ENCODE measurements at places on chromosomes 7 and 10.

DNA sequence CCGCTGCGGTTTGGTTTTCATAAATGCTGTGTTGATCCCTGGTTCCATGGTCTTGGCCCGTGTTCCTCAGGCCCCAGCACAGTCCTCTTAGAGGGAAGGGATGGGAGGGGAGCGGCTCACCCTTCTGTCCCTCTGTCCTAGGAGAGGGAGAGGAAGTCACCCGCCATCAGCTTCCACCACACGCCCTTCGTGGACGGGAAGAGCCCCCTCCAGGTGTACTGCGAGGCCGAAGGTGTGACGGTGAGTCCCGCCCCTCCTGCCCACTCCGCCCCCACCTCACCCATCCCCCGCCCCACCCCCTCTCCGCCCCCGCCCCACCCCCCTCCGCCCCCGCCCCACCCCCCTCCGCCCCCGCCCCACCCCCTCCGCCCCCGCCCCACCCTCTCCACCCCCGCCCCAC is 37.5 kb upstream of the DPYSL4 start:
- no peak for DNase-seq

DNA sequence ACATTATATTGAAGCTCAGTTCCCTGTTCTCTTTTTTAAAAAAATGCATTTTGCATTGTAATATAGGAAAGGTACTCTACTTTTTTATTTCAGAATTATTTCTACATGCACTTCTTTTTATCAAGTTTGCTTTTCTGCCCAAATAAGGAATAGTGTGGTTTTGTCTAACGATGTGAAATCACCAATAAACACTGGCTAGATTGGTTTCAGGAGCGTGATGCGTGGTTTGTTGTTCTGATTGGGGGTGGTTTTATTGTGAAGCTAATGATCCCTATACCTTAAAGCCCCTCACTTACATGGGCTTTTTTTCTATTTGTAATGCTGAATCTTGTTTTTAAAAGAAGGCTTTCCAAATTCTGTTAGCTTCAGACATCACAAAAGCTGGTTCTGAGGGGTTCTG is 17.6 kb downstream of the ENTPD7 start:
- no peak for DNase-seq

- DNase-seq, result no peak
Measured at GRCh38 chr7:108370616-108371015, 85.6 kb downstream of the NRCAM start.

DNA sequence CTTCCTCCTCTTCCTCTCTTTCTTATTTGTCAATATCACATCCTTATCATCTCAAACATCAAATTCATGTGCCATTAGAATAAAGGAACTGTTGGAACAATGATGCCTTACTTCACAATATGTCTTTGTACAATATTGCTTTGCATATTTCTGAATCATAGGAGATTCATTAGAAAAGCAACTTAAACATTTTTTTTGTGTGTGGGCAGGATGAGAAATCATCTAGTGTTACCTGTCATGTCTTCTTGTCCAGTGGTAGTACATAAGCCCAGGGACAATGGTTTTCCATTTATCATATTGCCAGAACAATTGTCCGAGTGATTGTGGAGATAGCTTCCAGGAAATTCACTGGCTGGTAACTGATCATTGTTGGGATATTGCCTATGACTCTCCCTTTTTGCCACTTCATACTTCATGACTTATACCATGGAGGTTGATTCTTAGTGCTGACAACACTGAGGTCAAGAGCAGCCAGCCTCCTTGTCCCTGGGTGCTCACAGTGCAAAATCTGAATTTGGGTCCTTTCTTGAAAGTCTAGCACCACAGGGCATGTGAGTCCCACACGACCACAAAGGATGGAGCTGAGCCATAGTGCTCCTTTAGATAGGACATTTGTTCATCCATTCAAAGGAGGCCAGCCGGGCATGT is 215.0 kb downstream of the MDFIC start:
- no peak for DNase-seq

DNA sequence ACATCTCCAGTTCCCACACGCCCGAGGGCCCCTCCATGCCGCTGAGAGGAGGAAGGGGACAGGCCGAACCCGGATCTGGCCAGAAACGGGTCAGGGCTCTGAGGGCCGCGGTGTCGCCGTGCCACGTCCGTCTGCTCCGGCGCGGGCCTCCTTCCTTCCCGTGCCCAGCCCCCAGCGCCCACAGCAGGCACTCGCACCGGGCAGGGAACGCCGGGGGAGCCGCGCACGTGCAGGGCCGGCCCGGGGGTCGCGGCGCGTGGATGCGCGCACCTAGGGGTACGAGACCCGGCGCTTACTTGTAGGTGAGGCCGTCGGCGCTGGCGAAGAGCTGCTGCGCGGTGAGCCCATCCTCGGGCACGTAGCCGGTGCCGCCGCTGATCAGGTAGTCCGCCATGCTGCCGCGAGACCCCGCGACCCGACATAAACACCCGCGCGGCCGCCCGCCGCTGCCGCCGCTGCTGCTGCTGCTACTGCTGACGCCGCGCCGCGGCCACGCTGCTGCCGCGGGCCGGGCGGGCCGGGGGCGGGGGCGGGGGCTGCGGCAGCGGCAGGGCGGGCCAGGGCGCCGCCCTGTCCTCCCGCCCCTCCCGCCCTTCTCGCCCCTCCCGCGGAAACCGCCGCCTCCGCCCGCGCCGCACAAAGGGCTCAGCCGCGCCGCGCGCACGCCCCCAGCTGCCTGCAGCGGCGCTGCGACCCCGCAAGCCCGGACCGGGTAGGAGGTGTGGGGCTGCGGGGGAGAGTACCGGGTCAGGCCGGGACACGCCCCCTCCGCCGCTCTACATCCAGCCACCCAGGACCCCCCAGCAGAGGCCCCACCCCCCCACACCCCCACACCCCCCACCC is 4.1 kb downstream of the IMPDH1 start:
- DNase-seq, result peak; percentile 85

DNA sequence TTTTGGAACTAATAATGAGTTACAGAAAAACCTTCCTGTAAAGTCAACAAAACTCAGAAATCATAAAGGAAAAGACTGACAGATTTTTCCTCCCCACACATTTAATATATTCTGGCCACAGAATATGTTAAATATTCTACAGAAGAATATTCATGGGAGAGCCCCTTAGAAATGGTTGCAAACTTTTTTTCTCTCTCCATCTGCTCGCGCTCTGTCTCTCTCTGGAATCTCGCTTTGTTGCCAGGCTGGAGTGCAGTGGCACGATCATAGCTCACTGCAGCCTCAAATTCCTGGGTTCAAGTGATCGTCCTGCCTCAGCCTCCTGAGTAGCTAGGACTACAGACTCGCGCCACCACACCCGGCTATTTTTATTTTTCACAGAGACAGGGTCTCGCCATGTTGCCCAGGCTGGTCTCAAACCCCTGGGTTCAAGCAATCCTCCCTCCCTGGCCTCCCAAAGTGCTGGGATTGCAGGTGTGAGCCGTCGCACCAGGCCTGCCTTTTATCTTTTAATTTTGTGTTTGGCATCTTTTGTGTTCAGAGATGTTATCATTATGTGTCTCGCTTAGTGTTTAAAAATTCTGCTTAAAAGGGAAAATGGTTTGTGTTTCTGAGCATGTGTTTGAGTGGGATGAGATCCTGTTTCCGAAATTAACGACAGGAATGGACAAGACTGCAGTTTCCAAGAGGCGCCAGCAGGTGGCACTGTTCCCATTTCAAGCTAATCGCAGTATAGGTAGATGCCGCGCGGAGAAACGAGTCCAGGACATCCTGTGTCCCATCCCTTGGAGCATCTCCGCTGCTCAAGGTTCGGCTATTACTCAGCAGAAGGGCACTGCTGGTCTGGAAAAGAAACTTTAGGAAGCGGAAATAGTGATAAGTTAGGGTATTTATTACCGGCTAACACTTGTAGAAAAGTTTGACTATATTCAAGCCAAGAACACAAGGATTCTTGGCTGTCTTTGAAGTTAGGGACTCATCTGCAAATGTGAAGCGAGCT is 23.1 kb upstream of the ST7 start:
- DNase-seq, result peak; percentile 88

DNA sequence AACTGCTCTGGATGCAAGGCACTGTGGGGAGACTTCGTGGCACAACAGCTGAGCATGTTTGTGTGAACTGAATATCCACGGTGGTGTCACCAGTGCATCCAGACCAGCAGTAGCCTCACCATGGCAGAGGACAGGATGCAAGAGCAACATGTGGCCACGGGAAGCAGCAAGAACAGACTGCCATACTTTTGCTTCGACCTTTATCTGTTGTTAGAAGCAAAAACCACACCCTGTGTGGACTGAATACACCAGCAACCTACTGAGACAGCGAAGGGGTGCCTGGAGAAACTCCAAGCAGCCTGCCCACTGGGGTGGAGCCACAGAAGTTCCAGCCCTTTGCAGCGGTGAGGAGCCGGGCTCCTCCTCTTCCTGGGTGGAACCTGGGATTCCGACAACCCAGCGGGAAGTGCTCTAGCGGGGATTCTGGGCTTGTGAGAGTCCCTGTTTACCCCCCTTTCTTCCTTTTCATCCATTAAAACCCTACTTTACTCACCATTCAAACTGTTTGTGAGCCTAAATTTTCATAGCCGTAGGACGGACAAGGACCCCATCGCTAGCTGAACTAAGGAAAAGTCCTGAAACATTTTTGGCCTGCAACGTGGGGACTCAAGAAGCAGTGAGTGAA is 584.9 kb downstream of the GRM8 start:
- DNase-seq, result no peak

GRCh38 chr7:55360486-55360885 is 4.7 kb upstream of the LANCL2 start:
- no peak for DNase-seq

DNA sequence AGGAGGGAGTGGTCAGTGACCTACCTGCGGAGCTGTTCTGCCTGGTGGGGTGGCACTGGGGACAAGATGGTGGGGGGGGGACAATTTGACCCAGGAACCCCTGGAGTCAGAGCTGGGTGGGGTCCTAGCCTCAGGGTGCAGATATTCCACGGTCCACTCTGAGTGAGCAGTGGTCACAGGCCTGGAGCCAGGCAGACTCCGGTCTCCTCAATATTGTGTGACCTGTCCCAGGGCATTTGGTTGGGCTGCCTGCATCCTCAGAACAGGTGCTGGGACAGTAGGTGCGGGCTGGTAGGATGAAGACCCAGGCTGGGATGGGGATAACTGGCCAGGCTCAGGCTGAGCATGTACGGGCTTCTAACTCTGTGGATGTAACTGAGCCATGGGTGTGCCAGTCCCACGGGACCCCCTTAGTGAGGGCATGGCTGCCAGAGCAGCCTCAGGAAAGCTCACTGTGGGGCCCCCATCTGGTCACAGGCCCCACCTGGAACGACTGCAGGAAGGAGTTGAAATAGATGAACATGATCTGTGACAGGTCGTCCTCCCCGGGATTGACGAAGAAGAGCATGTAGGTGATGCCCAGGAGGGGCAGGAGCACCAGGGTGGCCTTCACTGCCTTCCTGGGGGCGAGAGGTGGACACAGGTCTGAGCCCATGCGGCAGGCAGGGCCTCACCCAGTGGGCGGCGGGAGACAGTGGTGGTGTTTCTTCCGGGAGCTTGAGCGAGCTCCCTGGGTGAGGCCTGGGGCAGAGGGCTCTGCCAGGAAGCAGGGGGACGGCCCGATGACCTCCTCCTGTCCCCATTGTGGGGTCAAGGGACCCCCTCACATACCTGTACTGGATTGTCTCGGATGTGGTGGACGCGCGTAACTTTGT is 26.9 kb downstream of the CRHR2 start:
- DNase-seq, result no peak

DNA sequence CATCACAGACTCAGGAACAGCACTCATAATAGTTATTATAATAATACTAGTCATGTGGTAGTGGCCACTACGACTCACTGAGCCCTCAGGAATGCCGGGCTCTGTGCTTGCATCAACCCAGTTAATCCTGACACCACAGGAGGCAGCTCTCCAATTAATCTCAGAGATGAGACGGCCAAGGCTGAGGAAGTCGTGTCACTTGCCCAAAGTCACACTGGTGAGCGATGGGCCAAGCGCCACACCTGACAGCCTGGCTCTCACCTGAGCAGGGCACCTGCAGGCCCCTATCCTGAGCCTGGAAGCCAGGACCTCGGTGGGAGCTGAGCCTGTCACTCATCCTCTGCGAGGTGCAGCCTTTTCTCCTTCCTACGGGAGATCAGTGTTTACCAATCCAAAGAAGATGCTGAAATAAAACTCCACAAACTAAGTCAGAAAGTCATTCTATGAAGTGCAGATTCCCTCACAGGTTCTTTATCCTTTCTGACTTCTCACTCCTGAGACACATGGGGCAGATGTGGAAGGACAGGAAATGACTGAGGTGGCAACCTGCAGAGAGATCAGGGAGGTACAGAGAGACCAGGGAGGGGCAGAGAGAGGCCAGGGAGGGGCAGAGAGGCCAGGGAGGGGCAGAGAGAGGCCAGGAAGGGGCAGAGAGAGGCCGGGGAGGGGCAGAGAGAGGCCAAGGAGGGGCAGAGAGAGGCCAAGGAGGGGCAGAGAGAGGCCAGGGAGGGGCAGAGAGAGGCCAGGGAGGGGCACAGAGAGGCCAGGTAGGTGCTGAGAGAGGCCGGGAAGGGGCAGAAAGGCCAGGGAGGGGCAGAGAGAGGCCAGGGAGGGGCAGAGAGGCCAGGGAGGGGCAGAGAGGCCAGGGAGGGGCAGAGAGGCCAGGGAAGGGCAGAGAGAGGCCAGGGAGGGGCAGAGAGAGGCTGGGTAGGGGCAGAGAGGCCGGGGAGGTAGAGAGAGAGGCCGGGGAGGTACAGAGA is 38.5 kb downstream of the VIPR2 start:
- DNase-seq, result no peak

DNA sequence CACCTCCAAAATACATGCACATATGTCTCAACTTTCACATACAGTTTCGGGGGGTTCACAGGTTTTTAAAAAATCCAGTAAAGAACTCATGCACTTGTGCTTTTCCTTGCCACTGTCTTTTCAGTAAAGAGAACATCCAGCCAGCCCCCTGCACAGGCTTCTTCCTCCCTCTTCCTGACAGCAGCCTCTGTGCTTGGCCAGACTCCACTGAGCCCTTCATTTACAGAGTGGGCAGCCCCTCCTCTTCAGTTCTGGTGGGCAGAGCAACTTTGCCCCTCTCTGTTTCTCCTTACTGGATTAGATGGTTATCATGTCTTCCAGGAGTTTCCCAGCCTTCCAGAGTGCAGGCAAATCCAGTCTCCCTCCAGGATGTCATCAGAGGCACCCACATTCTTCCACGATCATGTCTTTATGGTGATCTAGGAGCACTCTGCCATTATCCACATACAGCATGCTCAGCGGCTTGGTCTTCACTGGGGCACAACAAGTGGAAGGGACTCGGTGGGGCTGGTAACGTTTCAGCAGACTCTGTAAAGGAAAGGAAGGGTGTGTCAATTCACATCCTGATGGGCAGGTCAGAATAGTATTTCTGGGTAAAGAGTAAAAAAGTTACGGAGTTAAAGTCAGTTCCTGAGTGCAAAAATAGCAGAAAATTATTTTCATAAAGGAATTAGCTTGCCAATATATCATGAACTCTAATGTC is 8.8 kb downstream of the NODAL start:
- DNase-seq, result no peak

GRCh38 chr7:71466448-71467145 is 334.7 kb downstream of the GALNT17 start:
- DNase-seq, result no peak

DNA sequence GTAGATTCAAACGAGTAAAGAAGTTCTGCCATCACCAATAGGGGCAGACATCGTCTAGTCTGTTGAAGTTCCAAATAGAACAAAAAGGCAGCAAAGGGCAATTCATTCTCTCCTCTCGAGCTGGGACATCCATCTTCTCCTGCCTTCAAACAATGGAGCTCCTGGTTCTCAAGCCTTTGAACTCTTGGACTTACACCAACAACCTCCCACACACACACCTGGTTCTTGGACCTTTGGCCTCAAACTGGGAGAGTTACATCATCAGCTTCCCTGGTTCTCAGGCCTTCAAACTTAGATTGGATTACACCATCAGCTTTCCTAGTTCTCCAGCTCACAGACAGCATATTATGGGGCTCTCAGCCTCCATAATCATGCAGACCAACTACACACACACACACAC is 9.8 kb upstream of the GIMAP5 start:
- no peak for DNase-seq

GRCh38 chr7:14389181-14389591 is 399.7 kb upstream of the ETV1 start:
- DNase-seq, result peak; percentile 99

Data from NCI-H69 (cell line).